CD4-positive, alpha-beta T cell treated with Interleukin-15 for 1 hour (primary cell): ENCODE measurements at places on chromosomes 16 and 17.

- no peak for DNase-seq
Observed at GRCh38 chr17:9729034-9729650, 62.2 kb downstream of the DHRS7C start.

- no peak for DNase-seq
Observed at GRCh38 chr17:6787081-6787693, 11.2 kb downstream of the FBXO39 start.

DNA sequence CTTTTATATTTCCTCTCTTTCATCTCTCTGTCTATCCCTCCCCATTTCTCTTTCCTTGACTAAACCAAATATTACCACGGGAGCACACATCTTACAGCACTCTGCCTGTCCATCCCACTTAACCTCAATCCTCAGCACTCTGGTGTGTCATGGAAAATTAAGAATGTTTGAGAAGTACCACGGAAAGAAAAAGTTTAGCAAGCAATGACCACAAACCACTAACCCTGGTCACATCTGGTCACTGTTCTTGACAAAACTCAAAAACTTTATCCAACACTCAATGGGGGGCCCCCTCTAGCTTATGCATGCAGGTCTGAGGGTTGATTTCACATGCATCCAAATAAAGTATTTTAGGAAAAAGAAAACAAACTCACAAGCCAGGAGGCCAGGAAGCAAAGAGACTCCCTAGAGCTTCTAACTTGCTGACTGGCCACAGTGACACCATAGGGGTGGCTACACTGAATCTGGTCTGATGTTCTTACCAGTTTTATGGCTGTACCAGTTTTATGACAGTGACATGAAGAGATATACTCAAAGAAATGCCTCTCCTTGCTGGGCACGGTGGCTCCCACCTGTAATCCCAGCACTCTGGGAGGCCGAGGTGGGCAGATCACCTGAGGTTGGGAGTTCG, 229.2 kb downstream of the STX8 start:
- no peak for DNase-seq

GRCh38 chr17:42116705-42117396, 4.3 kb downstream of the KAT2A start:
- peak; percentile 84 for DNase-seq

DNA sequence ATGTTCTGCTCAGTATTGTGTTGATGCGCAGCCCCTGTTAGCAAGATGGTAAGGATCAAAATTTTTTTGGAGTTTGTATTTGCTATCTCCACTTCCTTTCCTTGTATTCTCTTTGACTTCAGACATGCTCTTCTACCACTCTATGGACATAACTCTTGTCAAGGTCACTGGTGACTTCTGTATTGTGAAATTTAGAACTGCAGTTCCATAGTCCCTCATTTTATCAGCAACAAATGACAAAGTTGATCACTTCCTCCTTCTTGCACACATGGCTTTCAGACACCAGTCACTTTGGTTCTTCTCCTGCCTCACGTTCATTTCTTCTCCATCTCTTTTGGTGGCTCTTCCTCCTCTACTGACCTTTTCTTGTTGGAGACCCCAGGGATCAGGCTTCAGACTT, 21.1 kb downstream of the COX11 start:
- no peak for DNase-seq

DNA sequence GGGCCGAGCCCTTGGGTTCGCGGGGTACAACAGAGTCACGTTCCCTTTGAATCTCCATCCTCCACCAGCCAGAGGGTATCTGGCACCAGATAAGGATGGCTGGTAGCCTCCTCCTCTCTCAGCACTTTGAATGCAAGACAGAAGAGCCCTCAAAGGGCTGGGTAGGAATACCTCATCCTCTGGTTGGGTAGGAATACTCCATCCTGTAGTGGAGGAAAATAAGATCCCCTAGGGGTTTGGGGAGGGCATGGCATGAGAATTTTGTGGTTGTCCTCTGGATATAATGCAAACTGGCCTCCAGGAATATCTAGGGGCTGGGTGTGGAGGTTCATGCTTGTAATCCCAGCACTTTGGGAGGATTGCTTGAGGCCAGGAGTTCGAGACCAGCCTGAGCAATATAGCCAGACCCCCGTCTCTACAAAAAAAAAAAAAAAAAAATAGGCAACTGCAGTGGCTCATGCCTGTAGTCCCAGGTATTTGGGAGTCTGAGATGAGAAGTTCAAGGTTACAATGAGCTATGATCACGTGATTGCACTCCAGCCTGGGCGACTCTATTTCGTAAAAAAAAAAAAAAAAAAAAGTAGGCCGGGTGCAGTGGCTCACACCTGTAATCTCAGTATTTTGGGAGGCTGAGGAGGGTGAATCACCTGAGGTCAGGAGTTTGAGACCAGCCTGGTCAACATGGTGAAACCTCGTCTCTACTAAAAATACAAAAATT, 2.7 kb downstream of the IGFBP4 start:
- no peak for DNase-seq

- DNase-seq, result no peak
Observed at GRCh38 chr17:36778448-36778847, 158.8 kb upstream of the LHX1 start.

GRCh38 chr17:65037157-65037556, 19.4 kb downstream of the GNA13 start:
- DNase-seq, result no peak

DNA sequence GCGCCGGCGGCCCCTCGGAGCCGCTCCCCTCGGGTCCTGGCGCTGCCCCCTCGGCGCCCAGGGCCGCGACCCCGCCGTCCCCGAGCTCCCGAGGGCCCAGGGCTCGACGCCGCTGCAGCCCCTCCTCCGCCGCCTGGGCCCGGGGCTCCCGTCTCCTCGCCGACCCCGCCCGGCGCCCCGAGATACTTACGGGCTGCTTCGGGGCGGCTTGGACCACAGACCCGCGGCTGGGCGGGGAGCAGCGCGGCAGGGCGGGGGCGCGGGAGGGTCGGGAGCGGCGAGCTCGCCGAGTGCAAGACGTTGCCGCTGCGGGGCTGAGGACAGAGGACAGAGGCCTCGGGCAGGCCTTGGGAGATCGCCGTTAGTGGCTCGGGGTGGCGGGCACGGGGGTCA, 290 bp downstream of the TOB1 start:
- no peak for DNase-seq

- DNase-seq, result no peak
Observed at GRCh38 chr17:31072186-31072585, 22.6 kb upstream of the NF1 start.

DNA sequence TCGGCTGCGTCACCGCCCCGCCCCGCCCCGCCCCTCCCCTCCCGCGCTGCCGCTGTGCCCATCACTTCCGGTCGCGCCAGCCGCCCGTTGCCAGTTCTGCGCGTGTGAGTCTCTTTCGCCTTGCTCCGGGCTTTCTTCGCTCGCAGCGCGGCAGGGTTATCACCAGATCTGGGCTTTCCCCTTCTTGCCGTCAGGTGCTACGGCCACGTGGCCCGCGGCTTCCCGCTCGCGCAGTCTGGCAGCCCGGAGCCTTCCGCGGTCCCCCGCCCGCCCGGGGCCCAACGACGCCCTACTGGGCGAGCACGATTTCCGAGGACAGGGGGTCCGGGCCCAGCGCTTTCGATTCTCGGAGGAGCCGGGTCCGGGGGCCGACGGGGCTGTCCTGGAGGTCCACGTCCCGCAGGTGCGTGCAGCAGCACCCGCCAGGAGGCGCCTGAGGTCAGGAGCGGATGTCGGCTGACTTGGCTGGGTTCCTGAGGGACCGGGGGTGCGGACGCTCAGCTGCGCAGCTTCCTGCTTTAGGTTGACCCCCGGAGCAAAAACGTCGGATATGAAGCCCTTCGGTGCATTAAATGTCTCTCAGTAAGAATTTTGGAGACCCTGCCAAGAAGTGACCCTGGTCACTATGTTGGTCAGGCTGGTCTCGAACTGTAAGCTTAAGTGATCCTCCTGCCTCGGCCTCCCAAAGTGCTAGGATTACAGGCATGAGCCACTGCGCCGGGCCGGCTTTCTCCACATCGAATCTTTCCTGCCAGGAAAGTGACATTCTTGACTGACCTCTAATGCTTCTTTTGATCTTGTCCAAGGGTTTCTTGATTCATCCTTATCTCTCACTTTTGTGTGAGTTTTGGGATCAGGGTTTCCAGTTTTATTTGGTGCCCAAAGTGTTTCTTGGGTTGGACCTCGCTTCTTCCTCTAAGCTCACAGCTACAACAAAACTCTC, at the start of gene METTL23:
Gene METTL23, plus strand, starts transcription at position 64 of the 943 bp plus-strand sequence. CDS start 2,872 bp downstream, outside the sequence.
- no peak for DNase-seq
